ENCODE measurements at places on chromosomes 13 and 19. TPM values are rescaled to one million over a fixed set of nuclear protein-coding genes. Genes with fewer than 3 reads are reported as not detected.

The HPN gene
- total RNA-seq = not detected

The DIRAS1 gene
- not detected for total RNA-seq

The KLK12 gene
- total RNA-seq = not detected

- no peak for DNase-seq
These were observed 1.1 kb upstream of the HMGB1 start for GRCh38 chr13:30466841-30467252.

- DNase-seq = no peak
These were observed 7.7 kb upstream of the TBC1D4 start for GRCh38 chr13:75489502-75490263.
